SK-N-DZ (cell line): ENCODE measurements at places on chromosomes 12 and 14.

GRCh38 chr12:105278043-105278697 is 42.2 kb upstream of the APPL2 start:
- peak; percentile 12 for DNase-seq

- DNase-seq, result no peak
Measured at GRCh38 chr12:61384511-61384910, 875.7 kb upstream of the USP15 start.

GRCh38 chr14:104747876-104748275 is 5.1 kb upstream of the SIVA1 start:
- DNase-seq, result no peak

GRCh38 chr14:60632257-60632656 is 17.0 kb downstream of the SIX1 start:
- no peak for DNase-seq

DNA sequence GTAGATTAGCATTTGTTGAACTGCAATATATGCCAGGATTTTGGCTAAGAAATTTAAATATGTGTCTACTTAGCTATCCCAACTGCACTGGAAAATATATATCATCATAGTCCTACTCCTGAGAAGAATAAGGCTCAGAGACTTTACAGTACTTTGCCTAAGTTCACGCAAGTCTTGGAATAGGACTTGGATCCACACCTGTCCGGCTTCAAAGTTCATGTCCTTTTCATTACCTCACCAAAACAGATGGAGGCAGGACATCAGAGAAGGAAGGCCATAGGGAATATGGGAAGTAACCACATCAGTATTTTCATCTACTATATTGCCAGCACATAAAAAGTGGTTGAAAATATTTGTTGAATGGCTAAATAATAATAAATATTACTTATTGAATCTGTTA is 358.5 kb downstream of the PRKD1 start:
- no peak for DNase-seq

DNA sequence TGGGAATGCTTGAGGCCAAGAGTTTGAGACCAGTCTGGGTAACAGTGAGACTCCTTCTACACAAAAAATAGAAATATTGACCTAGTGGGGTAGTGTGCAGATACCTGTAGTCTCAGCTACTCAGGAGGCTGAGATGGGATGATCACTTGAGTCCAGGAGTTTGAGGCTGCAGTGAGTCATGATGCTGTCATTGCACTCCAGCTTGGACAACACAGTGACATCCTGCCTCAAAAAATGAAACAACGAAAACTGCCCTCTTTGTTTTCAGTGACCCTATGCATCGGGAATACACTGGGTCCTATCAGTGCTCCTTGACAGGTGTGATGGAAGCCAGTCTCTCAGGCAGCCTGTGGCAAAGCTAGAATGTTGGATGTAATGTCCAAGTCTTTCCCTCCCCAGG is 311.5 kb upstream of the OR4E1 start:
- no peak for DNase-seq

- peak; percentile 57 for DNase-seq
Measured at GRCh38 chr12:4562034-4562657, at the start of gene DYRK4. Gene DYRK4, plus strand, starts transcription at chr12:4562208. Its CDS starts 38 bp downstream, at chr12:4562246.

GRCh38 chr12:110117956-110118685 is 6.0 kb upstream of the IFT81 start:
- DNase-seq, result peak; percentile 39

GRCh38 chr12:47709671-47710070 is 3.8 kb upstream of the RPAP3 start:
- DNase-seq, result no peak

DNA sequence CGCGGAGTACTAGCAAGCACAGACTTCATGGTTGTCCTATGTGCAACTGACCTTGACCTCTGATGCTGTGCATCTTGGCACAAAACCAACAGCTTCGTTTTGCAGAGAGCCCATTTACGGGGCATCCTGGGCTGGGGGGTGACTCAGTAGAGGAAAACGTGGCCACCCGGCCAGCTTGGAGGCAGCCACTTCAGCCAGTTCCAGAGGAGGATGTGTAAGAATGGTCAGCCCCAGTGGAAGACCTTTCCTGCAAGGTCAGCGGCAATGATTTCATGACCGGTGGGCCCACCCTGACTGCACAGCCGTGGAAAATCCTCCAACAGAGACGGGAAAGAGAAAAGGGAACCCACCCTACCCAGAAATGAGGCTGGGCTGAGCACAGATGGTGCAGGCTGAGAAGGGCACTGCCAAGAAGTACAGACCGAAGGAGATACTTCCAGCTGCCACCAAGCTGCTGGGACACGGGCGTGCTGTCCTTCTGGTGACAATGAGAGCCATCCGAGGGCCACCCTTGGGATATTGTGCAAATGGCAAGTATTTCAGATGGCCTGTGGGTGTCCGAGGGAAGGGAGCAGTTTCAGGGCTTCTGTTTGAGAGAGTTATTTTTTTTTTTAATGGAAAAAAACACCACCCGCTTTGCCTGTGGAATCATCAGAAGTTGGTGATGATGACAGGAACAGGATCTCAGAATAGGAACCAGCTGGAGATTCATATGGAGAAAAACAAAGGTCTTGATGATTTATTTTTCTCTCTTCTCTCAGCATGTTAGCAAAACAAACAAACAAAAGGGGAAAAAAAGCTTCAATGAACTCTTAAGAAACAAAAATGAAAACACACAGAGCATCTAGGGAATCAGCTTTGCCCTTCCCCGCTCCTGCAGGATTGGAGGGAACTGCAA is 120.2 kb upstream of the RFLNA start:
- no peak for DNase-seq

- no peak for DNase-seq
Measured at GRCh38 chr14:74756326-74756725, 6.8 kb upstream of the YLPM1 start.

GRCh38 chr14:103606963-103607668 is 21.9 kb upstream of the KLC1 start:
- peak; percentile 62 for DNase-seq

DNA sequence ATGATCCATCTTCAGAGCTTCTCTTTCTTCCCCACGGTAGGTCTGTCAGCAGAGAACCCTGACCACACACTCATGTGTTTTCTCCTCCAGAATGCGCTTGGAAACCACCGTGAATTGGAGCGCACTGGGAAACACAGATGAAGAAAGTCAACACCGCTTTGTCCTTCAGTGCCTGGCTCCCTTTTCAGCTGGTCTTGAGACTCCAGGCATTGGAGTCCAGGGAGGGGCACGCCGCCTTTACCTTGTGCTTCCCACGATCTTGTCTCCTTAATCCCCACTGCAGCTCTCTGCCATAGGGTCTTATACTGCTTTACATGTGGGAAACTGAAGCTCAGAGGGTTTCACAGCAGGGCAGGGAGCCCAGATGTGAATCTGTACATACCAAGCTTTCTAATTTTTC is 1.1 kb downstream of the FAM90A1 start:
- no peak for DNase-seq

DNA sequence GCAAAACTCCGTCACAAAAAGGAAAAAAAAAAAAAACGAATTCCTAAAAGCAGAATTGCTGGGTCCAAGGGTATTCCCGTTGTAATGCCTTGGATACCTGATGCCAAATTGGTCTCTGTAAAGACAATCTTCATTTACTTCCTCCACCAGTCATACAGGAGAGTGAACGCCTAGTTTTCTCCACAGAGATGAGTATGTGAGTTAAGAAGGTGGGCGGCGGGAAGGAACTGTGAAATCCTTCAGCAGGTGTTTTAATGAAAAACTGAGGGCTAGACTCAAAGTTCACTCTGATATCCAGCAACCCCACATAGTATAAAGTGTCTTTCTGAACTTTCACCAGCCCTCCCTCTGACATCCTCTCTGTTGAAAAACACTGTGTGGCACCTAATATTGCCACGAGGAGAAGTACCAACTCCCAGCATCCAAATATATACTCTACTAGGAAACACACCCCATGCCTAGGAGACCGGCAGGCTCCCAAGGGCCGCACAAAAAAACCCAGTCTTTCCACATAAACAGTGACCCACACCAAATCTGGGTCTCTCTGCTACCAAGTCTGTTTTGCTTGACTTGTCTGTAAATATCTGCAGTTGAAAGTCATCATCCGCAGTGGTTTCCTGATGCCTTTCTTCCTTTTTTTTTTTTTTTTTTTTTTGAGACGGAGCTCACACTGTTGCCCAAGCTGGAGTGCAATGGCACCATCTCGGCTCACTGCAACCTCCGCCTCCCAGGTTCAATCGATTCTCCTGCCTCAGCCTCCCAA is 30.3 kb upstream of the FOXN3 start:
- no peak for DNase-seq

DNA sequence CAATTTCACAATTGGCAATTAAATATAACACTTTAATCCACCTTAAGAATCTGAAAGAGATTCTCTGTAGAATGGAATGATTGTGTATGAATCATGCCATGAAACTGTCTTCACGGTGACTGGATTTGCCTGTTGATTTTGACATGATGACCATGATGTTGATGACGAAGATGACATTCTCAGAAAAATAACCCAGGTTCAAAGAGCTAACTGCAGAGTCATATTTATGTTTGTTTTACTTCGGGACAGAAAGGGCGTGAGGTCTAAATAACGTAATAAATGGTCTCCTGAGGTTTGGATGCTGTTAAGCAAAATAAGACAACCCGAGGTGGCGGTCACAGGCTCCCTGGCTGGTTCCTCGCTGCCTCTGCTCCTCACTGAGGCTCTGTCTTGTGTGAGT is 532.0 kb downstream of the TMEM121 start:
- DNase-seq, result no peak

DNA sequence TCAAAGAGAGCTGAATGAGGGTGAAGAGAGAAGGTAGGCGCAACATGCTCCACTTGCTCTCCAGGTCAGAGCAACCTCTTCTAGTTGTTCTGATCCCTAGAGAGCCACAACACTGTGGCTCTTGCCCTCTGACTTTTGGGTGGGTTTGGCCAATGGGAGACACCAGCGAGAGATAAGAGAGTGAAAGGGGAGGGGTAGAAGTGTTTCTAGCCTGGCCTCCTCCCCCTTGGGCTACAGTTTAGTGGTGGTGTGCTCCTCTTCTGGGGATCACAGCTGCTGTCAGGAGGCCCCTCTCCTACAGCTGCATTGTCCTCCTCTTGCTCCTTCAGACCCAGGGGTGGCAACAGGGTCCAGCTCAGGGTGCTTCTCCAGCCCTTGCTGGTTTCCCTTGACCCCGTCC is 454.8 kb downstream of the FUT8 start:
- no peak for DNase-seq

- DNase-seq, result no peak
Measured at GRCh38 chr14:94598506-94598815, 13.7 kb upstream of the SERPINA3 start.

- DNase-seq, result no peak
Measured at GRCh38 chr14:56487090-56487667, 92.4 kb upstream of the TMEM260 start.

DNA sequence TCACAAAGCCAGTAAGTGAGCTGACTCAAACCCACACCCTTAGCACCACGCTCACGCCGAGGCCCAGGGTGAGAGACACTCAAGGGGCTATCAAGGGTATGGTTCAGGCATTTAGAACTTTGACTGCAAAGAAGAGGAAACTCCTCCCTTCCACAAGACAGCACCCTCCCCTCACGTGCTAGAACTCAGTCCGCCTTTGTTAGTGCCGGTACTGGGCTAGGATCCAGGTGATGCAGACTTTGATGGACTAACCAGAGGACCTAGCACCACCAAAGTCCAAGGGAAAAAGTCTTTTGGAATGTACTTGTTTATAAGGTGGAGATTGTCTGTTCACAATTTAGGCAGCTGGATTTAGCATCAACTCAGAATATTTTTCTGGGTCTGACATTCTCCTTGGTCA is 33.7 kb downstream of the VWF start:
- DNase-seq, result no peak

- no peak for DNase-seq
Measured at GRCh38 chr14:54975856-54976255, 51.0 kb downstream of the WDHD1 start.

DNA sequence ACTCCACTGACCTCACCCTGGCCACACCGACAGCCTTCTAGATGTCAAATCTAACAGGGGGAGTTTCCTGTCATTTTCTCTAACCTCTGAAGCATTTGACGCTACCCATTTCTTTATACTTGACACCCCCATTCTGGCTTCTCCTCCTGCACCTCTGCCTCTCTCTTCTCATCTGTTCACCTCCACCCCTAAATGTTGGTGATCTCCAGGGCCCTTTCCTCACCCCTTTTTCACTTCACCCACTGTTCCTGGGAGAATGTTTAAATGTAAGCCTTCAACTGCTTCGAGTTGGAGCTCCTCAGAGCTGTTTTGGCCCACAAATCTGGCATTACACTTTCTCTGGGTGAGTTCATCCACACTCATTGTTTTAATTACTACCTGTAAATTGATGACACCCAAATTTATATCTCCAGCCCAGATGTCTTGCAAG is 452 bp upstream of the RABGGTA start:
- DNase-seq, result no peak

DNA sequence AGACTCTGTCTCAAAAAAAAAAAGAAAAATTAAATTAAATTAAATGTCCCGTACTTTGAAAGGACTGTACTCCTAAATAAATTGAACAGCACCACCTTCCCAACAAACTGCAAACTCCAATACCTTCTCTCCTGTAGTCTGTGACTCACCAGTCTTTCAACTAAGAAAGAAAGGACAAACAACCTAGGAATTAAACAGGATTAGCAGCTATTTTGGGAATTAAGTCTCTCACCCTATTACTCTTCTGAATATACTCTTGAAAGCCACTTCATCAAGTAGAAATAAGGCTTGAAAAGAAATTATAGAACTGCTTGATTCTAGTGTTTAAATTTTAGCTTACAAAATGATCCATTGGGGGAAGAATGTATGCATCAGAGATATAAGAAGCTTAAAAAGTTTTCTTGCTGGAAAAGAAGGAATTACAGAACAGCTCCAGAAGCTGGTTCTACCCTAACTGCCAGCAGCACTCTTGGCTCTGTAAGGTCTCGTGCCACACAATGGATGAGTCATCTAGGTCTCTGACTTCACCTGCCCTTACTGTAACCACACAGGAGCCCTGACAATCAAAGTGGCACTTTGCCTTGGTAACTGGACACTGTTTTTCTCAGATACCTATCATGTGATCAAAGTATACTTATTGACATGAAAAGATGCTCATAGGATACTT is 57.0 kb upstream of the CERS5 start:
- DNase-seq, result no peak

DNA sequence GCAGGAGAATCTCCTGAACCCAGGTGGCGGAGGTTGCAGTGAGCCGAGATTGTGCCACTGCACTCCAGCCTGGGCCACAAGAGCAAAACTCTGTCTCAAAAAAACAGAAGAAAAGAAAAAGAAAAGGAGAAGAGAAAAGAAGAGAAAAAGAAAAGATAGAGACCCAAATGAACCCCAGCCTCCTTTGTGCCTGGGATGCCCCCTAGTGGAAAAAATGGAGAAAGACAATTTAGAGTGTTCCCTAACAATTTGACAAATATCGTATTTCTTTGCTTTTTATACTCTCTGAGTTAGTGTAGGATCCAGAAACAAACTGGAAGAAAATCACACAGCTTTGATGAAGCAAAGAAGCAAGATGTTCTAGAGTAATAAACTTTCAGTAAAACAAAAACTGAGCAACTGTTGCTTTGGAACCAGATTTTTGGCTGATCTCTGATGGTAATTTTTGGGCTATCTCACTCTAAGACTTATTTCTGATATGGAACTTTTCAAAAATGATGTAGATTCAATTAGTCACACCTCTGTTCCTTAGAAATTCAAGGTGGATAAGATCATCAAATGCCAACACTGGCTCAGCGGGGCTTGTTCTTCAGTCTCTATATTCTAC is 18.6 kb upstream of the PRKAB1 start:
- no peak for DNase-seq

GRCh38 chr12:3380200-3381043 is 110.6 kb upstream of the PRMT8 start:
- DNase-seq, result no peak
